Fibroblast of the aortic adventitia (primary cell): ENCODE measurements at places on chromosomes 6 and 20. TPM values are rescaled to one million over a fixed set of nuclear protein-coding genes. Genes with fewer than 3 reads are reported as not detected.

KHDC1L gene
- total RNA-seq = not detected in 2 replicates

C2 gene
- total RNA-seq = 4.4 and 48.2 TPM in 2 replicates

MRPL18 gene
- 70.6 and 103 TPM in 2 replicates for total RNA-seq

FAM83C gene
- not detected in 2 replicates for total RNA-seq

WFDC10B gene
- not detected in 2 replicates for total RNA-seq
